ENCODE measurements at places on chromosomes 12 and 14. TPM values are rescaled to one million over a fixed set of nuclear protein-coding genes. Genes with fewer than 3 reads are reported as not detected.

GRCh38 chr12:131753757-131754156 is 42.9 kb downstream of the SFSWAP start:
- DNase-seq = no peak
- no peaks in the 10 kb centered on the region for H3K4me1 ChIP-seq
- H3K27ac ChIP-seq = no peak overlapping the region
- H3K36me3 ChIP-seq = peaks cover 49% of the 10 kb centered on the region
- H3K4me3 ChIP-seq = no peak overlapping the region
- H3K27me3 ChIP-seq = no peaks in the 10 kb centered on the region

DNA sequence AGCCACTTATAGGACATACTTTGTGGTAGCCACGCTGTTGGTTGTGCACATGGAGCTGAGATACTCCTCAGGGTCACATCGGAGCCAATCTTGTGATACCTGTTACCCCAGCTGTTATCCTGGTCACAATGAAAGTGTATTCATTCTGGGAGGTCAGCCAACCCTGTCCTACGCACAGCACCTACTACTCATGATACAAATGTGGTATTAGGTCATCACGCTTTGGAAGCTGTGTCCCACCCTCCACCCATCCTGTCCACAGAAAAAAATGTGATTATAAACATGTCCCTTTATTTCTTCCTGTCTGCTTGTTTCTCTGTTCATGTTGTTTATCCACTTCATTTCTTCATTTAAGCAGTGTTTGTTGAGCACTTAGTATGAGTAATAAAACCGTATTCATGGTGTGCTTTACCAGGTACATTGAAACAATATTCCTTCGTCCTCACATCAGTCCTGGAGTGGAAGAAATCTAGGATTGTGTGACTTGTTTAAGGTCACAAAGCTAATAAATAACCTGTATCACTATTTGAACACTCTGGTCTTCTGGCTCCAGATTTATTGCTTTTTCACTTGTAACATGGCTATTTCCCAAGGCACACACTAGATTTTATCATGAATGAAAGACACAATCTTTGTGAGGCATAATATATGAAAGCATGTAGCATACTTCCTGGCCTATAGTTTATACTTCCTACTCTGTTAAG is 73.1 kb downstream of the DERA start:
- peak overlapping the region; percentile 22 for H3K27ac ChIP-seq
- H3K4me1 ChIP-seq = peaks cover 45% of the 10 kb centered on the region
- peak; percentile 20 for DNase-seq
- H3K27me3 ChIP-seq = no peaks in the 10 kb centered on the region

- no peak overlapping the region for H3K4me3 ChIP-seq
- H3K27ac ChIP-seq = no peak overlapping the region
- DNase-seq = no peak
- no peaks in the 10 kb centered on the region for H3K4me1 ChIP-seq
- H3K27me3 ChIP-seq = no peaks in the 10 kb centered on the region
These were observed 474.6 kb downstream of the ETNK1 start for GRCh38 chr12:23099604-23100003.

DNA sequence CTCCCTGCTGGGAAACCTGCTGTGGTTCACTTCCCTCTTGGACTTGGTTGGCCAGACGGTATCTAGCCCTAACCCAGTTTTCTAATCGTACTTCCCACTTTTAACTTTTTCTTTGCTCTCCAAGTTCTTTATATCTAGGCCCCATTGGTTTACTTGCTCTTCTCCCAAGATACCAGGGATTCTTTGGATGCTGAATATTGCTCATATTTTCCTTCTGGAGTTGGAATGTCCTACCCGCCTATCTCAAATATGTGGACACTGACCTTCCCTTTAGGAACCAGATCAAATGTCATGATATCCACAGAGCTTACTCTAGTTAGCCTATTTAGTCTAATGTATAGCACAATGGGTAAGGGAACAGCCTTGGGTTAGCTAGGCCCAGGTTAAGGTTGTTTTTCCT is 228.6 kb downstream of the DACT1 start:
- H3K36me3 ChIP-seq = no peaks in the 10 kb centered on the region
- no peak overlapping the region for H3K27ac ChIP-seq
- H3K27me3 ChIP-seq = no peaks in the 10 kb centered on the region
- no peak overlapping the region for H3K4me3 ChIP-seq

DNA sequence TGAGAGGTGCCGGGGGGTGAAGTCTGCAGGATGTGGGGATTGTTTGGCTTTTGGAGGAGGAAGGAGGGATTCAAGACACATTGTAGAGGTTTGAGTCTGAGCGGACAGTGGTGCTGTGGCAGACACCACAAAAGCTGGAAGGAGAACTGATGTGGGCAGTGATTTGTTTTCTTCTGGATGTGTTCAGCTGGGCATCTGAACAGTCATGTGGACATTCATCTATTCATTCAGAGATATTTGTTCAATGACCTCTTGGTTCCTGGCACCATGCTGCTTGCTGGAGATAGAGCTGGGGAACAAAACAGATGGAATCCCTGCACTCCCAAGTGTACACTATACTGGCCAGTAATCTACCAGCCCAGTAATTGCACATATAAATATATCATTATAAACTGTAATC is 64.0 kb downstream of the PTPN11 start:
- peaks cover 24% of the 10 kb centered on the region for H3K36me3 ChIP-seq
- H3K27me3 ChIP-seq = no peaks in the 10 kb centered on the region
- no peak for DNase-seq
- no peak overlapping the region for H3K27ac ChIP-seq
- H3K4me3 ChIP-seq = no peak overlapping the region

GRCh38 chr14:103597623-103598377 is 31.2 kb upstream of the KLC1 start:
- H3K36me3 ChIP-seq = no peaks in the 10 kb centered on the region
- H3K4me1 ChIP-seq = peaks cover 18% of the 10 kb centered on the region
- no peak for DNase-seq
- H3K4me3 ChIP-seq = no peak overlapping the region
- H3K27me3 ChIP-seq = no peaks in the 10 kb centered on the region

PHC1 gene
- total RNA-seq = 34.5 TPM

DNA sequence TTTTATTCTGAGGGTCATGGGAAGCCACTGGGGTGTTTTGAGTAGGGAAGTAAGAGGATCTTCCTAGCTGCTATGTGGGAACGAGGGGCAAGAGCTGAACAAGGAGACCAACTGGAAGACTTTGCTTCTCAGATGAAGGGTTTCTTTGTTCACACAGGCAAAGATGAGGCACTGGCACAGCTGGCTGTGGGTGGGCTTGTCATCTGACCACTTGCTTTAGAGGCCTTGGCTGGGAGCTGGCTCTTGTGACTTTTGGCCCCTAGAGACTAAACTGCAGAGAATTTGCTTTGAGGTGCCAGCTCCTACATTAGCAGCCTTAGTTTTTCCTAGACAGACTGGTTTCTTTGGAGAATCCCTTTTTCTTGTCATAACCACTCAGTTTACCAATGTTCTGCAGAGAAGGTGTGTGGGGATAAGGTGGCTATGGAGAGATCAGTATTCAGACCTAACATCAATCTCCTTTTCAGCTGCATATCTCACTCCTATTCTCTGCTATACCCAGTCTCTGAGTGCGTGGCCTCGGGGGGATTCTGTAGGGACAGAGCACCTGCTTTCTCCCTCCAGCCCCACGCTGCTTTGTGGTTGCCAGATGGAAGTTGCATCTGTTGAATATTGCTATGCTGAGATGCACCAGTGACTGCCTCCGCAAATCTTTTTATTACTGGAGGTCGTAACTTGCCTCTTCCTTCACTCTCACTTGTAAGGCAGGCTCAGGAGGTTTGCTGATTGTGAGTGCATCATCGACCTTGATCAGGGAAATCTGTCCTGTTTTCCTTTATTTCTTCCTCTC is 12.7 kb downstream of the PPP2R5C start:
- H3K36me3 ChIP-seq = no peaks in the 10 kb centered on the region
- peak overlapping the region; percentile 56 for H3K27ac ChIP-seq
- DNase-seq = no peak
- peaks cover 14% of the 10 kb centered on the region for H3K4me1 ChIP-seq
- no peak overlapping the region for H3K4me3 ChIP-seq

- DNase-seq = peak; percentile 6
- H3K4me1 ChIP-seq = peaks cover 40% of the 10 kb centered on the region
- H3K27ac ChIP-seq = no peak overlapping the region
- H3K27me3 ChIP-seq = no peaks in the 10 kb centered on the region
- no peaks in the 10 kb centered on the region for H3K36me3 ChIP-seq
These were observed 15.8 kb downstream of the FAM222A start for GRCh38 chr12:109729371-109729781.

DNA sequence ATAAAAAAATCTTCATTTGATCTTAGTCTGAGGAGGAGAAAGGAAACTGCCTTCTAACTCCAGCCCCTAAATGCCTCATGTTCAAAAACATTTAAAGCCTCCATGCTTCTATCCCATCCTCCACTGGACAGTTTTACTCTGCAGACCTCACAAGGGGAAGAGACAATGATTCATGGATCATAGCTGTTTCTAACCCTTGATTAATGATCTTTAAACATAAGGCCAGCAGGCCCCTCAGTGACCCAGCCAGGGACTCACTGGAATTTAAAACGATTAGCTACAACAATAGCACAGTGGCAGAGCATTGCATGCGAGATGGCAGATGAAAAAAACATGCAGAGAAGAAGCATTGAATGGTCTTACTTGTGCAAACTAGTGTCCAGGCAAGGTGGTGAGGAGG is 6.0 kb downstream of the DCTN2 start:
- no peaks in the 10 kb centered on the region for H3K27me3 ChIP-seq
- no peak for DNase-seq
- no peak overlapping the region for H3K27ac ChIP-seq
- no peaks in the 10 kb centered on the region for H3K36me3 ChIP-seq
- H3K4me3 ChIP-seq = no peak overlapping the region

GRCh38 chr14:104424406-104425072 is 155.0 kb upstream of the C14orf180 start:
- no peak overlapping the region for H3K4me3 ChIP-seq
- DNase-seq = no peak
- no peaks in the 10 kb centered on the region for H3K27me3 ChIP-seq
- no peak overlapping the region for H3K27ac ChIP-seq
- H3K4me1 ChIP-seq = no peaks in the 10 kb centered on the region
- H3K36me3 ChIP-seq = no peaks in the 10 kb centered on the region

- H3K27me3 ChIP-seq = no peaks in the 10 kb centered on the region
- H3K4me1 ChIP-seq = no peaks in the 10 kb centered on the region
- H3K4me3 ChIP-seq = no peak overlapping the region
- H3K36me3 ChIP-seq = no peaks in the 10 kb centered on the region
- no peak overlapping the region for H3K27ac ChIP-seq
- no peak for DNase-seq
These were observed 98.0 kb downstream of the GCH1 start for GRCh38 chr14:54804538-54805041.

ADAMTS20 gene
- not detected for total RNA-seq

DNA sequence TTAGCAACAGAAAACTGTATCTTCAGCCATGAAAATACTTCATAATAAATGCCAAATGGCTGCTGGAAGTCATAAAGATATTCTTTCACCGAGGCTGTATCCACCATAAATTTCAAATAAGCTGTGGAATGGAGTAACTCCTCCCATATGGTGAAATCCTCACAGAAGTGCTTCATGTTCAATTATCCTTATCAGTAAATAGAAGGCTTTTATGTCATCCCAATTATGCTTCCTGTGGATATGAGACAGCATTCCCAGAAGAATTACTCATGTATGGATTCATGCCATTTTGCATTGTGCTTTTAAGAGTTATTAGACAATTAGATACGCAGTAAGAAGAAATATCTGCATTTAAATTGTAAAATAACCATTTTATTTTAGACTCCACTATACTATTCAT is 99.0 kb downstream of the RTN1 start:
- H3K27ac ChIP-seq = no peak overlapping the region
- no peaks in the 10 kb centered on the region for H3K4me1 ChIP-seq
- no peaks in the 10 kb centered on the region for H3K27me3 ChIP-seq
- H3K4me3 ChIP-seq = no peak overlapping the region

- no peak for DNase-seq
- no peaks in the 10 kb centered on the region for H3K4me1 ChIP-seq
- H3K27me3 ChIP-seq = no peaks in the 10 kb centered on the region
These were observed 48.0 kb downstream of the DYNC1H1 start for GRCh38 chr14:102012336-102012735.

DNA sequence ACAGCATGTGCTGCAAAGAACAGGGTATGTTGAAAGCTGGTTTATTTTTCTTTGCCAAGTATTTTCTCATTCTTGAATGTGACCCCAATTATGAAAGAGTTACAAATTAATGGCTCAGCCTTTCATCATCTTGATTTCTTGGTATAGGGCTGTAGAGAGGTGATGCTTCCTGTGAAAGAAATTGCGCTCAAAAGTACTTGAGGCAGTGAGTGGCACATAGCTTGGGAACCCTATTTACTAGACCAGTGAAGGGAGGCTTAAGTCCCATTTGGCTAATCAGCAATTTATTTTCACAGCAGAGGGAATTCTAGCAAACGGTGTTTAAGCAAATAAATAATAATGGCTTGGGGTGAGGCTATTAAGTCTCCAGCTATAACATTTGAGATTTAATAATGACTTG is 153.9 kb upstream of the MIS18BP1 start:
- H3K27ac ChIP-seq = no peak overlapping the region
- no peak overlapping the region for H3K4me3 ChIP-seq
- H3K36me3 ChIP-seq = no peaks in the 10 kb centered on the region
- no peaks in the 10 kb centered on the region for H3K4me1 ChIP-seq
- DNase-seq = no peak

GSG1 gene
- 2.1 TPM for total RNA-seq

TM7SF3 gene
- 113 TPM for total RNA-seq

- H3K27ac ChIP-seq = no peak overlapping the region
- DNase-seq = no peak
- peaks cover 6% of the 10 kb centered on the region for H3K4me1 ChIP-seq
- H3K36me3 ChIP-seq = no peaks in the 10 kb centered on the region
- no peak overlapping the region for H3K4me3 ChIP-seq
These were observed 23.3 kb downstream of the AHNAK2 start for GRCh38 chr14:104954746-104955395.

- no peaks in the 10 kb centered on the region for H3K36me3 ChIP-seq
- H3K4me3 ChIP-seq = no peak overlapping the region
- DNase-seq = no peak
- H3K27ac ChIP-seq = peak overlapping the region; percentile 54
- no peaks in the 10 kb centered on the region for H3K27me3 ChIP-seq
These were observed 96.5 kb downstream of the BCAT1 start for GRCh38 chr12:24852420-24852819.

DNA sequence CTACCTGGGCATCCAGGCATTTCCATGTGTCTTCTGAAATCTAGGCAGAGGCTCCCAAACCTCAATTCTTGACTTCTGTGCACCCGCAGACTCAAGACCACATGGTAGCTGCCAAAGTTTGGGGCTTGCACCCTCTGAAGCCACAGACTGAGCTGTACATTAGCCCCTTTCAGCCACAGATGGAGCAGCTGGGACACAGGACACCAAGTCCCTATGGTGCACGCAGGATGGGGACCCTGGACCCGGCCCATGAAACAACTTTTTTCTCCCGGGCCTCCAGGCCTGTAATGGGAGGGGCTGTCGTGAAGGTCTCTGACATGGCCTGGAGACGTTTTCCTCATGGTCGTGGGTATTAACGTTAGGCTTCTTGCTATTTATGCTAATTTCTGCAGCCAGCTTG is 330.0 kb downstream of the RERGL start:
- H3K27ac ChIP-seq = no peak overlapping the region
- no peaks in the 10 kb centered on the region for H3K4me1 ChIP-seq
- H3K4me3 ChIP-seq = no peak overlapping the region
- no peaks in the 10 kb centered on the region for H3K27me3 ChIP-seq
- DNase-seq = no peak
- no peaks in the 10 kb centered on the region for H3K36me3 ChIP-seq

STXBP6 gene
- 28.3 TPM for total RNA-seq

Measured in body of pancreas (tissue), 4 donors.